ENCODE measurements at places on chromosomes 5 and 9.

DNA sequence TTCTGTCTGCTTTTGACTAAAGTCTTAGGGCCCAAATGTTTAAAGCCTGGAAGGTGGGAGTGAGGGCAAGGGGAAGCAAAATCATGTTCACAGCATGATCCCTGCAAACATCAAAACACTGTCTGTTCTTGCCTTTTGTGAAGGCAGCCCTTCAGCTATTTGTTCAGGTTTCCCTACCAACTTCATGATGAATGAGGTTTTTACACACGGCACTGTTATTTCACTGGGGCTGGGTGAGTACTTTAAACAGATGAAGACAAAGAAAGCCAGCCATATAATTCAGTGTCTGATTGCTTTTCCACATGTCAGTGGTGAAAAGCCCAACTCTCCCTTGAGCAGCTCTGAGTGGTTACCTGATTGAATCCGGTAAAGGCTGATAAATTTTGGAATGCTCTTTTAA, 224.7 kb upstream of the GRAMD2B start:
- DNase-seq = no peak

GRCh38 chr5:90885180-90885868, 326.7 kb downstream of the ADGRV1 start:
- DNase-seq = no peak

- no peak for DNase-seq
Observed at GRCh38 chr5:142412581-142412980, 87.8 kb upstream of the SPRY4 start.

GRCh38 chr9:137865581-137866145, 11.9 kb upstream of the CACNA1B start:
- no peak for DNase-seq

DNA sequence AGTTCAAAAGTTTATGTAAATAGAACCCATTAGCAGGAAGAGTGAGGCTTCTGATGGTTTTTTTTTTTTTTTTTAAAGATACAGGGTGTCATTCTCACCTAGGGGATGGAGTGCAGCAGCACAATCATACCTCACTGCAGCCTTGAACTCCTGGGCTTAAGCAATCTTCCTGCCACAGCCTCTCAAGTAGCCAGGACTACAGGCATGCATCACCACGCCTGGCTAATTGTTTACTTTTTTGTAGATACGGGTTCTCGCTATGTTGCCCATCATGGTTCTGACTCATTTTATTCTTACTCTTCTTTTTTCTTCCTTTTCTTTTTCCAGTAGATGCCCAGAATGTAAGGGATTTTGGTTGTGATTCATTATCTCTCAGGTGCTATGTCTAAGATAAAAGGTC, 201.1 kb downstream of the NNT start:
- no peak for DNase-seq

- no peak for DNase-seq
Observed at GRCh38 chr9:105195259-105195658, 49.2 kb upstream of the SLC44A1 start.

DNA sequence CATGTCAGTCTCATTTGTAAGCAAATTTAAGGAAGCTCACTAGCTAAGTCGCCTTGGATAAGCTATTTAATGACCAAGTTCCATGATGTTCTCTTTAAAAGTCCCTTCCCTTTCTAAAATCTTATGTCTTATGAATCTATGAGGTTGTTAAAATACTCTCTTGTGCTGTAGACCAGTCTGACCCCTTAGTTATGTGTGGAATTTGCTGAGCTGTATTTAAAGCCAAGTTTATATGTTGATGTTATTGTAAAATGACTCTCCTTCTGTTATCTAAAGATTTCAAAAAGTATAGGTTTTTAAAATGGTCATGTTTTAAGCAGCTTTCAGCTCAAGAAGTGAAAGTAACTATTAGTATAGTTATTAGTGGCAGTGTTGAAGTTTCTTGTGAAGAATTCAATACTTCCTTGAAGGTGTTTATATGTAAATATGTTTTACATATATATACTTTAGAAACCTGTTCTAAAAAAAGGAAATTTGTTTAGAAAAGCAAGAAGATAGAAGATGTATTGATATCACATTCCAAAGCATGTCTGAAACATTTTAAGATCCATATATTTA, 92.2 kb downstream of the CDC42SE2 start:
- no peak for DNase-seq

- DNase-seq = no peak
Observed at GRCh38 chr5:112529525-112529924, 110.4 kb upstream of the EPB41L4A start.

GRCh38 chr5:135391116-135391868, 7.7 kb downstream of the MACROH2A1 start:
- DNase-seq = no peak

GRCh38 chr5:124909734-124910133, 163.3 kb upstream of the ZNF608 start:
- no peak for DNase-seq

GRCh38 chr5:150069672-150070627, 16.4 kb downstream of the CSF1R start:
- no peak for DNase-seq

- DNase-seq = no peak
Observed at GRCh38 chr9:88652876-88653275, 117.9 kb downstream of the NXNL2 start.

DNA sequence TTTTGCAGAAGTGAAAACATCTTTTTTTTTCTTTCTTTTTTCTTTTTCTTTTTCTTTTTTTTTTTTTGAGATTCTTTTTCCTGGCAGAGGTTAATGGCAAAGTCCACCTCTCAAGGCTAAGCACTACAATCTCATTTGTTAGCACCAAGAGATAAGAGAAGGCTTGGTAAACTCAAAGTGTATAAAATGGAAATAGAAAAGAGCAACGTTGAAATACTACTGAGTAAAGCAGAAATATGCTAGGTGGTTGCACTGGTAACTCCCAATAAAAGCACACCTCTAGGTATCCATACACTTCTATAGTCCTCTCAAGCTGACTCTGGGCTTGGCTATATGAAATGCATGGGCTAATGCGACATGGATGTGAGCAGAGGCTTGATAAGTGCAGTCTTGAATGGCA, 188.9 kb downstream of the RAB3C start:
- DNase-seq = no peak

DNA sequence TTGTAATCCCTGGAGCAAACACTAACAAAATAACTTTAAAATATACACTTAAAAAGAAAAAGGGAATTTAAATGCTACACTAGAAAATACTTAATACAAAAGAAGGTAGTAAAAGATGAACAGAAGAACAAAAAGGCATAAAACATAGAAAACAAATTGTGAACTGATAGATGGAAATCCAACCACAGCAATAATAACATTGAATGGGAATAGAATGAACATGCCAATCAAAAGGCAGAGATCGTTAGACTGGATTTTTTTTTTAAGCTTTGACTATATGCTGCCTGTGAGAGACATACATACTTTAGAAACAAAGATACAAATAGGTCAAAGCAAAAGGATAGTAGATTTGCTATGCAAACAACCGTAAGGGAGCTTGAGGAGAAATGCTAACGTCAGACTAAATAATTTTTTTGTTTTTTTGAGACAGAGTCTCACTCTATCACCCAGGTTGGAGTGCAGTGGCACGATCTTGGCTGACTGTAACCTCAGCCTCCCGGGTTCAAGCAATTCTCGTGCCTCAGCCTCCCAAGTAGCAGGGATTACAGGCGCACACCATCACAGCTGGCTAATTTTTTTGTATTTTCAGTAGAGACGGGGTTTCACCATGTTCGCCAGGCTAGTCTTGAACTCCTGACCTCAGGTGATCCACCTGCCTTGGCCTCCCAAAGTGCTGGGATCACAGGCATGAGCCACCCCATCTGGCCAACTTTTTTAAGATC, 6.5 kb downstream of the ABO start:
- DNase-seq = no peak

DNA sequence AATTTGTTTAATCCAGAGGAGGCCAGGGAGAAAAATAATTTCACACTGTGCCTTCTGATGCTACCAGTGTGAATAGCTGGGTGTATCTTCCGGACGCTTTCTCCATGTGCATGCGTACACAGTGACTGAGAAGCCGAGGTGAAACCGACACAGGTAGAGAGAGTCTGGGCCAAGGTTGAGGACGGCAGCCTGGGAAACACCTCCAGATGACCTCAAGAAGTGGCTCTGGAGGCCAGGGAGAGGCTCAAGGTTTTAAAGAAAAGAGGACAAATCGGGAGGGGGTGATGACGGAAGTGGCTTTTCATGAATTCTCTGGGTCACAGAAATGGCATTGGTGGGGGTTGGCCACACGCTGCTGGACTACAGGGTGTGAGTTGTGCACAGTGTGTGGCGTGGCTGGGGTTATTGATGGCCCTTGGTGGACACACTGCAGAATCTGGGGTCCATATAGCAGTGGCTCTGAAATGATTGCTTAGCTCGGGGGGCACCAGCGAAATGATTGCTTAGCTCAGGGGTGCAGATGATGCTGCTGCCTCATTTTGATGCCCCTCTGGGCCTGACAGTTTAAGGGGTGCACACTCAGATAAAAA, 34.1 kb upstream of the LRRC14B start:
- no peak for DNase-seq

- no peak for DNase-seq
Observed at GRCh38 chr5:83375049-83375745, 96.3 kb upstream of the VCAN start.

GRCh38 chr9:84832453-84832852, 162.9 kb downstream of the NTRK2 start:
- DNase-seq = no peak

Data from ascending aorta (tissue), 2 donors.